Aorta (tissue), 5 donors: ENCODE measurements at places on chromosomes 3 and 15. TPM values are rescaled to one million over a fixed set of nuclear protein-coding genes. Genes with fewer than 3 reads are reported as not detected.

GRCh38 chr15:94070356-94071295, 160.7 kb upstream of the MCTP2 start:
- no peaks in the 10 kb centered on the region for H3K36me3 ChIP-seq
- no peak overlapping the region for H3K4me3 ChIP-seq
- no peaks in the 10 kb centered on the region for H3K4me1 ChIP-seq

The ABCF3 gene
- total RNA-seq: 57.1 TPM

- H3K27me3 ChIP-seq: no peaks in the 10 kb centered on the region
- peak overlapping the region; percentile 76 for H3K4me3 ChIP-seq
These were observed 637 bp downstream of the CIP2A start for GRCh38 chr3:108588601-108589000.

GRCh38 chr3:126295407-126295939, 61.7 kb downstream of the KLF15 start:
- no peak overlapping the region for H3K4me3 ChIP-seq
- no peaks in the 10 kb centered on the region for H3K4me1 ChIP-seq
- no peak for DNase-seq
- H3K27me3 ChIP-seq: no peaks in the 10 kb centered on the region
- H3K36me3 ChIP-seq: no peaks in the 10 kb centered on the region

The CNTN3 gene
- total RNA-seq: 9.8 TPM

- no peaks in the 10 kb centered on the region for H3K36me3 ChIP-seq
- no peak overlapping the region for H3K27ac ChIP-seq
- no peak for DNase-seq
These were observed 239.1 kb upstream of the SGO1 start for GRCh38 chr3:20425138-20425537.

The GLDN gene
- 49.2 TPM for total RNA-seq

The AADACL2 gene
- 0.24 TPM for total RNA-seq

The NR2E3 gene
- total RNA-seq: 3.2 TPM

DNA sequence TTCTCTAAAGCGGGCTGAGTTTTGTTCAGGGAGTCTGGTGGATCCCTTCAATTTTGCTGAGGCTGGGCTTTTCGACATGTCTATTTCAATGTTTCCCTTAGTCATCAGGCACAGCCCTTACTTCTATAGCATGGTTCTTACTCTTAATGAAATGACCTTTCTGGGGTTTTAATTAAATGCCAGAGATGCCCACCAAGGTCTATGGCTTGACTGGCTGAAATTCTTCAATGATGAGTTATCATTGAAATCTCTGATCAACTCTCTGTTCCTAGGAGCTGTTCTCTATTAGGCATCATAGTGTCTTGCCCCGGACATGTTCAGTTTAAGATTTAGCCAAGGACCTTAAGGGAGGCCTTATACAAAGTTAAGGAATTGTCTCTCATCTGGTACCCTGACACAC, 33.4 kb upstream of the KBTBD12 start:
- no peak for DNase-seq
- H3K36me3 ChIP-seq: no peaks in the 10 kb centered on the region
- H3K27ac ChIP-seq: no peak overlapping the region
- H3K4me3 ChIP-seq: no peak overlapping the region
- H3K4me1 ChIP-seq: no peaks in the 10 kb centered on the region
- no peaks in the 10 kb centered on the region for H3K27me3 ChIP-seq

- H3K4me3 ChIP-seq: no peak overlapping the region
- H3K27ac ChIP-seq: no peak overlapping the region
- H3K36me3 ChIP-seq: no peaks in the 10 kb centered on the region
- no peak for DNase-seq
- H3K27me3 ChIP-seq: no peaks in the 10 kb centered on the region
These were observed 13.4 kb downstream of the ANP32A start for GRCh38 chr15:68807249-68807648.
